ENCODE measurements at places on chromosomes 2 and 18.
A peak's percentile ranks its signal among the peaks of the same experiment; 100 is the strongest.

DNA sequence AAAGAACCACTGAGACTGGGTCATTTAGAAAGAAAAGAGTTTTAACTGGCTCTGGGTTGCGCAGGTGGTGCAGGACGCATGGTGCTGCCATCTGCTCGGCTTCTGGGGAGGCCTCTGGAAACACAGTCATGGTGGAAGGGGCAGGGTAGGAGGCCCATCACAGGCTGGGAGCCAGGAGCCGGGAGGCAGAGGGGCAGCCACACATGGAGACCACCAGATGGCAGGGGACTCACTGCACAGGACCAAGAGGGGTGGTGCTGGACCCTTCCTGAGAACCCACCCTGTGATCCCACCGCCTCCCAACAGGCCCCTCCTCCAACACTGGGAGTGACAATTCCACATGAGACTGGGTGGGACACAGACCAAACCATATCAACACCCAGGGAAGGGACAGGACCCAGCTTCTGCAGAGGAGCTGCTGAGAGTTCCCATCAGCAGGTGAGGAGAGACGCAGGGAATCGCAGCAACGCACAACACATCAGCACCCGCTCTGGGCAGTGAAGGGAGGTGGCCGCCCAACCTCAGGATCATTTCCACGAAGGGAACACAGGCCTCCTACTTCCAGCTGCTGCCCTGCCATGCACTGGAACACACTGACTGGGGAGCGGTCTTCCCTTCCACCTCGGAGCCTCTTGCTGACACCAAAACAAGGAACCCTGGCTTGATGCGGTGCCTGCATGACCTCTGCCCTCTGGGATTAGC is 130.7 kb downstream of the TPO start:
- no peak for DNase-seq

GRCh38 chr18:70422391-70422965 is 133.6 kb downstream of the SOCS6 start:
- DNase-seq, result no peak

GRCh38 chr2:2826621-2827020 is 495.5 kb upstream of the MYT1L start:
- DNase-seq, result no peak

DNA sequence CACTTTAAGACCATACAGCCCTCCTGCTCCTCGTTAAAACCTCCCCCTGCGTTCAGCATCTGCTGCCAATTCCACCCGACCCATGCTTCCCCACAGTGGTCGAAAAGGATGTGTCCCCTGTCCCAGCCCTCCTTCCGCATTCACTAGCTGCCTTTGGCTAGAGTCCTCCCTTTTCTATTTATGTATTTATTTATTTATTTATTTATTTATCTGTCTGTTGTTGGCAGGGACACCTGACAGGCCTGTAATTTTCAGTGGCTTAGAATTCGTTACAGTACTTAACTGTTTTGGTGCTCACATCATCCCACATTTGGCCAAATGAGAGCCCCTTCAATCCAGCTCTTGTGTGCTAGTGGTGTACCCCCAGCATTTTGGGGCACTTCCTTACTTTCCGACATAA is 50.8 kb downstream of the GNAL start:
- no peak for DNase-seq

DNA sequence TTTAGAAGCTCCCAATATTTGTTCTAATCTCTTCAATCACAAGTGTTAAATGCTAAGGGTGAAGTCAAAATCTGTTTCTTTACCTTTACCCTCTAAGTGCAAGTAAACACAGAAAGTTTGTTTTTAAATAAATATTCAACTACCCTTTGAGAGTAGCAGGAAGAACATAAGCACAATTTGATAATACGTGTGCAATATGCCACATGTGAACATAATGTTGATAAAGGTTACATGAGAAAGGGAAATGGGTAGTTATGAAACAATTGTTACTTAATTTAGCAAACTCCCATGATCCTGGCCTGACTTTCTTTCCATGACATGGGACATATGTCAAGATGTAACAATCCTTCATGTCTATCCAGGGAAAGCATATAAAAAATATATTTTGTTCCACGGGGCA is 7.1 kb downstream of the SPRED2 start:
- DNase-seq, result no peak

GRCh38 chr18:12645751-12646203 is 12.1 kb downstream of the SPIRE1 start:
- no peak for DNase-seq

DNA sequence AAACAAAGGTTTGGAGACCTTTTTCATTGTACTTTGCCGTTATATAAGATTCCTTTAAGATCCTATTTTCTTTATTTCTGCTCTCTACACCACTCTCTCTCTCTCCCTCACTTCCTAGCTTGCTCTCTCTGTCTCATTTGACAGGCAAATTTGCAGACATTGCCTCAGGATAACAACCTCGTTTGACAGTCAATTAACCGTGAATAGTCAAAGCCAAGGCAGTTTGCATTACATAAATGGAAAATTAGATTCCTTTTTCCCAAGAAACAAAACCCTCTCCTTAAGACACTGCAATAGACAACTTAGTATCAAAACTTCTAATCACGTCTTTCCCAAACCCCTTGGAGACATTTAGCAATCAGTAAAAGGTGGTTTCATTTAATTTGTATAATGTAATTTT is 7.4 kb downstream of the SKOR2 start:
- DNase-seq, result no peak

DNA sequence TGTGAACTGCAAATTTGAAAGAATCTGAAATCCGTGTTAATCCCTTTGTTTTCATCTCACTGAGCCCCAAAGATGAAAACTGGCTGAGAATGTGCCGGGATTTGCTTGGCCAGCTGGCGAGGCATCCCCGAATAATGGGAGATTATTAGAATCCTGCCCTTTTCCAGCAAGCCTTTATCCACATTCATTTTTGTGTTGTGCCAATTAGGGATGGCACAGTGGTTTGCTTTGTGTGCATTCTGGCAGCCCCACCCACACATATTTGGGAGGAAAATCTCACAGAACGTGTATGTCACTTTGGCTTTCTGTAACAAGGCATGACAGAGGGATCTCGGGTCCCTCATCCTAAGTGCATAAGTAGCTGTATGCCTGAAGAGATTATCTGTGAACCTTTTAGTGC is 405.8 kb upstream of the FAM98A start:
- peak; percentile 0 for DNase-seq

- no peak for DNase-seq
These were observed 25.5 kb downstream of the LGALSL start for GRCh38 chr2:64479259-64480117.

DNA sequence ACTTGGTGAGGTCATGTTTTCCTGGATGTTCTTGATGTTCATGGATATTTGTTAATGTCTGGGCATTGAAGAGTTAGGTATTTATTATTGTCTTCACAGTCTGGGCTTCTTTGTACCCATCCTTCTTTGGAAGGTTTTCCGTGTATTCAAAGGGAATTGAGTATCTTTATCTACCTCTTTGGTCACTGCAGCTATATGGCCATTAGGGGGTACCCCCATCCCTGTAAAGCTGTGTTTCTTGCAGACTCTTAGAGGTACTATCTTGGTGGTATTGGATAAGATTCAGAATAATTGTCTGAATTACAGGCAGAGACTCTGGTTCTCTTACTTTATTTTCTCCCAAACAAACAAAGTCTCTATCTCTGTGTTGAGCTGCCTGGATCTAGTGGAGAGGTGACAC is 401.6 kb upstream of the FSIP2 start:
- no peak for DNase-seq

DNA sequence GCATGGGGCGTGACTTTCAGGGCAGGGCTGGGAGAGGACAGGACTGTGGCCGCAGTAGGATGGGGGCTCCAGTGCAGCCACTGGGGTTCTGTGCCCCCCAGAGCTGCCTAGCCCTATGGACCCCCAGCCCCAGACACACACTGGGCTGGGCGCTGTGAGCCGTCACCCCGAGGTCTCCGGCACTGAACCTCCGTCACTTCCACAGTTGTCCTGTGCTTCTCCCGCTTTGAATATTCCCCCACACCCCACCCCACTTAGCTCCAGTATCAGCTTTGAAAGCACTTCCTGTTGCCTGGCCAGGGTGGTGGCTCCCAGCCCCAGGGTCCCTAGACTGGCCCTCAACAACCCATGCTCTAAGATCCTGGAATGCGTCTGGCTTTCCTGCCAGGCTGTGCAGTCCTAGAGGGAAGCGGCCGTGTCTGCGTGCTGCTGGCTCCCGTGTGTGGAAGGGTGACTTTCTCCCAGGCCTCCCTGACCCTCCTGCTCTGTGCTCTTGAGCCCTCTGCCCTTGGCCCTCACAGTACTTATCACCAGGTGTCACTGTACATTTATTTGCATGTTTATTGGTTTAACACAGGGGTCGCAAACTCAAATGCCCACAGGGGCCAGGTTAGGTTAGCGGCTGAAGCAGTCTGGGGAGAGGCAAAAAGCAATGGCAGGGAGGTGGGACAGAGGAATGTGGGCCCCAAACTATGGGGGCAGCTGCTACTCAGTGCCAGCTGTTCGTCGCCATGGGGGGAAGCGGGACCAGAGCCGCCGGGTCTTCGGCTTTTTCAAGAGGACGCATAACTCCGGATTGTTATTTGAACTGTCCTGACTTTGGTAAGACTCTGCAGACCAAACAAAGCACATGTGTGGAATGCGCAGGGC is 9.9 kb downstream of the OBSL1 start:
- DNase-seq, result no peak

DNA sequence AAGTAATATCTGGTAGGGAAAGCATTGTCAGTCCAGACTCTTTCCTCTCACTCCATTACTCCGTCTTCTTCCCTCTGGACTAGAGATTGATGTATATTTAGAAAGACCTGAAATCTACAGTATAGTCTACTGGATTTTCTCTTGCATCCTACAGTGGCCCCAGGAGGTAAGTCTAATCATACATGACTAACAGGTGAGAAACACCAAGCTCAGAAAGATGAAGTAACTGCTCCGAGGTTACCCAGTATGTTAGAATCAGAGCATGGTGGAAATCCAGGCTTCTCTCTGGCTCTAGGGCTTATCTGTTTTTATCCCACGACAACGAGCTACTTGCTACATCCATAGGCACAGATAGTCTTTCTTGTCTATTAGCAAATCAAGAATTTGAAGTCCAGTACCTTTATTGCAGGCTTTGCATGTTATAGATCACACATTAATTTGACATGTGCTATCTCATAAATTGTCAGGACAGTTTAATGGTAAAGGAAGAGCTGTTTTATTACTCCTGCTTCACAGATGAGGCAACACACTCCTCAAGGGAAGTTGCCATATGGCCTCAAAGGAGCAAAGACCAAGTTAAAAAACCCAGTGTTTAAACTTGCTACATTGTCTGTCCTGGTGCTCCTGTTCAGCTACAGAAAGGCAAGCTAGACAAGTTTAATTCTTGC is 484.3 kb downstream of the THSD7B start:
- no peak for DNase-seq

DNA sequence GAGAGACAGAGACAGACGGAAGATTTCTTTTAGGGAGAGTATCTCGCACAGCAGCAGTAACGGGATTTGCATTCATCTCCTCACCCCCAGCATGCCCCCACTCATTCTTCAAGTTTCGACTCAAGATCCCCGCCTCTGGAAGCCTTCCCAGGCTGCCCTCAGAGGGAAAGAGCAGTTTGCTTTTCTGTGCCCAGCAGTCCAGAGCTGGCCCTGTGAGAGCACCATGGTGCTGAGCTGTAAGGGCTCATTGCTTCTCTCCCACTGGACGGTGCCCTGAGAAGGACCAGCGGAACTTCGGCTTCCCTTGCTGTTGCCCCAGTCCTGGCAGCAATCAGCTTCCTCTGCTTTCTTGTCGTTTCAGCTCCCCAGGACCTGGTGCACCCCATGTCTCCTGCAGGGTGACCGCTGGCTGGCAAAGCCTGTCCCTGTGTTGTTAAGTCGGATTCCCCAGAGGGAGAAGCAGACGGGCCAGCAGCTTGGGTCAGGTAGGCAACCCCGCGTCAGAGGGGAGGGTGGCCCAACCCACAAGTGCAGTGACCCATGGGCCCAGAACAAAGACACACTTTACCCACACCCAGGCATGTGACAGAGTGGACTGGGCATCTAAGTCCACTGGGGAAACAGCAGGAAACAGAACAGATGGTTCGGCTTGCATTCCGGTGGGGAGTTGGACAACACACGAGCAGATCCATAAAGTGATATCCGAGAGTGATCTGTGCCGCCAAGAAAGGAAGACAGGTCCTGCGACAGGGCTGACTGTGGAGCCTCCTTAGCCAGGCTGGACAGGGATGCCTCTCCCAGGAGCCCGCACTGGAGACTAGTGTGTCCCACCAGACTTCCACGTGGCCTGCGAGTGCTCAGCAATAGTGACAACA is 36.6 kb downstream of the TMEM177 start:
- DNase-seq, result no peak

- DNase-seq, result no peak
These were observed 116.5 kb downstream of the FAM168B start for GRCh38 chr2:130976591-130977237.

- no peak for DNase-seq
These were observed 31.3 kb upstream of the PPP1CB start for GRCh38 chr2:28720345-28720744.

- DNase-seq, result no peak
These were observed 41.0 kb downstream of the CEP192 start for GRCh38 chr18:13032173-13032572.

DNA sequence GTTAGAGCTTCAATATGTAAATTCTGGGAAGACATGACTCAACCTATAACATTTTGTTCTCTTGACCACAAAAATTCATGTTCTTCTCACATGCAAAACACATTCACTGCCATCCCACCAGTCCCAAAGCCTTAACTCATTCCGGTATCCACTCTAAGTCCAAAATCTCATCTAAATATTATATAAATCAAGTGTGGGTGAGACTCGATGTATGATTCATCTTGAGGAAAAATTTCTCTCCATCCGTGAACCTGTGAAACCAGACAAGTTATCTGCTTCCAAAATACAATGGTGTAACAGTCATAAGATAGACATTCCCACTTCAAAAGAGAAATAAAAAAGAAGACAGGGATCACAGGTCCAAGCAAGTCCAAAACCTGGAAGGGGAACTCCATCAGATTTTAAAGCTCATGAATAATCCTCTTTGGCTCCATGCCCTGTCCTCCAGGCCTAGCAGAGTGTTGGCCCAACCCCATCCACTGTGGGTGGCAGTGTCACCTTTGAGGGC is 101.3 kb downstream of the RAD51AP2 start:
- no peak for DNase-seq

DNA sequence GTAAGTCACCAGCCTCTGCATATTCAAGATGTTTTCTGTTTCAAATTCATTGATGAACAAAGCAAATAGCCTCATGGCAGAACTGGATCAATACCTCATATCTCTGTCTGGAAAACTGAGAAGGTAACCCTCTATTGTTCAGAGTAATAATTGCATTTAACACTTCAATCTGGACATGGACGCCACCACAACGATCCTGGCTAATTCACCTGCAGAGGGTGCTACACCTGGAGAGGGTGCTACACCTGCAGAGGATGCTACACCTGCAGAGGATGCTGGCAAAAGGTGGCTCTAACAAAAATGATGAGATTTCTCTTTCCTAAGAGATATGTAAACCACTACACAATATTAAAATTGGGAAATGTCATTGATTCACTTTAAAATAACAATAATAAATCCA is 183.1 kb upstream of the HNRNPA3 start:
- no peak for DNase-seq
